RPMI7951 (cell line): ENCODE measurements at places on chromosomes 1 and 21. TPM values are rescaled to one million over a fixed set of nuclear protein-coding genes. Genes with fewer than 3 reads are reported as not detected.

CALML6 gene
- not detected in 2 replicates for total RNA-seq

GNAT2 gene
- total RNA-seq: 0.29 TPM in 1 of 2 replicates, not detected in the other

DNA sequence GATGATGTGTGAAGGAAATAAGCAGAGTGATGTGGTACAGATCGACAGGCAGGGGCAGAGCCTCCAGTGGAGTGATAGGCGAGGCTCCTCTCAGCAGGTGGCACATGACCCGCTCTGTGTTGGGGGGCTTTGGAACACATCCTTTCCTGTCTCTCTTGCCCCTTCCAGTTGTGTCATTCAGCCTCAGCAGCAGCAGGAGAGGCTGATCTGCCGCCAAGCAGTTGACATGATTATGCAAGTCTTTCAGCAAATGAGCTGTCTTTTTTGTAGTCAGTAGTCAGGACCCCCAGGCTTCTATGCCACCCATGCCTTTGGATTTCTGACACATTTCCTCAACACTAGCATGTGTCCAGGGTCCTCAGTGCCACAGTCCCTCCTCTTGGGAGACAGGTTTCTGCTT is 307.1 kb upstream of the C1orf174 start:
- DNase-seq: no peak

DNA sequence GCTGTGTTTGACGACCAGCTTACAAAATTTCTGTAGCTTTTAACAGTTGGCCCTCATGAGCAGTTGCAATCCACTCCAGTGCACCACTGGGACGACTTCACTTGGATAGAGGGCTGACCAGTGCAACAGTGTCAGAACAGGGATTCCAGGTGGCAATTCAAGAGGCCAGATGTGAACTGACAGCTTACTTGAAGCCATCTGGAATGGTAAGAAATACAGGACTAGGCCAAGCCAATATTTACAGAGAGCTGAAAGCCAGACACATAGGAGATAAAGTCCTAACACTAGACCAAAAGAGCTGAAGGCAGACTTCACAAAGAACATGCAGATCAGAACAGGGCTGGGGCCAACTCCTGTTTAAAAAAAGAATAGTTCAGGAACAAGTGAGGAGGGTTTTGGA is 93.5 kb upstream of the NFIA start:
- DNase-seq: no peak

DNA sequence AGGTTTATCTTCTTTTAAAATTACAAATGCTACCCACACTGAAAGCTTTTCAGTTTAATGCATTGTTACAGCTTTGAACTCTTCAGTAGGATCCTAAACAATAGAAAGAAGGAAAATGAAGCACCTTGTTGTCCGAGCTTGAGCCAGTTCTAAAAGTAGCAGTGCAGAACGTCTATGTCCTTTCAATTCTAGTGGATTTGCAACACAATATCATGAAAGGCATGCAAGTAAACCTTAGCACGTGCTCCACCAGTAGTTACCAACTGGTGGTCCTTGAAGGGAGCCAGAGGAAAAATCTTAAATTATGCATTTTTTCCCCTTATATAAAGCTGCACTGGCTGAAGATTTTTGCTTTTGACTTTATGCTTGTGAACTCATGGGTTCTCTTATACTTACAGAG is 208.2 kb downstream of the NFIA start:
- DNase-seq: no peak

DNA sequence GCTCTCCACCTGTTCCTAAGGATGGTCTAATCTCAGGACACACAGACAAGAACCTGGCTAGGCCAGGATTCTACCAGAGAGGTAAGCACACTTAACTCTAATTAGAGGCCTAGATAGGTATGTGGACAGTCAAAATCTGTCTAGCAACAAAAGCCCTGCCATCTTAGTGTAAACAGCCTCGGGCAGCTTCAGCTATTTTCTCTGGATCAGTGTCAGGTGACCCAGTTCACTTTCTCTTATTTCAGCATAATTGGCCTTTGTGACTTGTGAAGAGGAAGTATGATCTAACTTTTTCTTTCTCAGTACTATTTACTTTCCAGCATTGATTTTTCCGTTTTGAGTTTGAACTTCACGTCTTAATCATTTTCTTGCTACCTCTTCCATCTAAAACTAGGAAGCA is 217.7 kb downstream of the CRB1 start:
- no peak for DNase-seq
